ENCODE measurements at places on chromosomes 4 and X.
A peak's percentile ranks its signal among the peaks of the same experiment; 100 is the strongest.

GRCh38 chr4:7750523-7750922, 189.1 kb downstream of the AFAP1 start:
- no peak for DNase-seq

GRCh38 chr4:110372485-110372884, 103.5 kb upstream of the ENPEP start:
- no peak for DNase-seq

DNA sequence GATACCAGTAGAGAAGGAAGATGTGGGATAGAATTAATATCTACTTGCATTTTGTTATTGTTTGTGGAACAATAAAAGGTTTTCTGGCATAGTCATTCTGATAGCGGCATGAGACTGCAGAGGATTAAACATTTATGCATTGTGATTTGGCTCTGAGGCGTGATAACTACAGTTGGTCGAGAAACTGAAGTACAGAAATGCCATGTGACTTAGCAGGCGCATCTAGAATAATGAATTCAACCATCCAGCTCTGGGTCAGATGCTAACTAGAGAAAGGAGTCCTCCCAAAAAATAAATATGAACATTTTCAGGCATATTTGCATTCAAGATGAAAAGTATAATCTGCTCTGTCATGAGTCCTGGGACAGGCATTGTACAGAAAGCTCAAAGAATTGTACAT, 62.8 kb downstream of the CCSER1 start:
- DNase-seq, result no peak

- DNase-seq, result peak; percentile 91
Observed at GRCh38 chrX:15493118-15493962, at the start of gene PIR. PIR (minus strand) TSS chrX:15493333; CDS start chrX:15491257, 2,076 bp downstream.

GRCh38 chrX:106612393-106612763, 600 bp downstream of the RADX start:
- no peak for DNase-seq

DNA sequence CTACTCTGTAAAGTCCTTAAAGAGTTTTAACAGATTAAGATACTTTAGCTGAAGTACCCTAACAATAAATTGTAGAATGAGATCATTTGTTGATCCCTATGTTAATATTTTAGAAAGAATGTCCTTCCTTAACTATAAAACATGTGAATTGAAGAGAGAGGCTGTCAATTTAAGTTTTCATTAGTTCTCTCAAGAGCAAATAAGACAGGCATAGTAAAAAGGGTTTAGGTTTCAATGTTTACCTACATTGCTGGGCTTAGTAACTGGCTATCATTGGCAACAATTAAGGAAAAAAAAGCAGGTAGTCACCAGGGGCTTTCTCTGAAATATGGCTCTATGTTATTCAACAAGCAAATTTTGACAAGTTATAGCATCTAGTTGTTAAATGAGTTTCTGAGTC, 91.5 kb downstream of the ATRX start:
- DNase-seq, result no peak

DNA sequence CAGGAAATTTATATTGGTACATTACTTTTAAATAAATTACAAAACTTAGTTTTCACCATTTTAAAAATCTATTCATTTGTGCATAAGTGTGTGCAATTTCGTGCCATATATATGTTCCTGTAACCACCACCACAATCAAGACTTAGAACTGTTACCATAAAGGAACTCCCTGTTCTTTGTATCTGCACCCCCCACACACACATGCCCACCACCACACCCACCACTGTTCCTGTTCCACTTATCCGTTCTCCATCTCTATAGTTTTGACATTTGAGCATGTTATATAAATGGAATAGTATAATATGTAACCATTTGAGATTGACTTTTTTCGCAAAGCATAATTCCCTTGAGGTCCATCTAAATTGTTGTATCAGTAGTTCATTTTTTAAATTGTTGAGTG, 73.7 kb downstream of the TAF1 start:
- no peak for DNase-seq

DNA sequence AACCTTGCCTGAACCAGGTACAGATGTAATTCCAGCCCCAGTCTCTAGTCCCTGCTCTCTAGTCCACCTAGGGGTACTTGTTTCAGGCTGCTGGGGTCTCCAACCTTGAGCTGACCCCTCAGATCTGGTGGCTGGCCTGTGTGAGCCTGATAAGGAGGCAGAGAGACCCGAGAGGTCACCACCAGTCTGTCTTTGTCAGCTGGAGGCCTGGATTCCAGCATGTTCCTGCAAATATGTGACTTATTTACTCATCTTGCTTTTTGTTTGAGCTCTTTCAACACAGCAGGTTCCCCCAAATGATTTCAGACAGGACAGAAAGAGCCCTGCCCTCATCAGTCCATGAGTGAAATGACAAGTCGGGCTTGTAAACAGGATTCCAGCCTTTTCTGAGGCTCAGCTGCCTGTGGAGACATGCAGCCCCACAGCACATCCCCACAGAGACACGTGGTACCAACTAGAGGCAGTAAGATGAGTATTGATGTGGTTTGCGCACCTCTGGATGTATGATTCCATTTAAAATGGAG, 37.5 kb upstream of the STK26 start:
- no peak for DNase-seq

GRCh38 chrX:123487236-123487635, 245.6 kb downstream of the THOC2 start:
- DNase-seq, result no peak

DNA sequence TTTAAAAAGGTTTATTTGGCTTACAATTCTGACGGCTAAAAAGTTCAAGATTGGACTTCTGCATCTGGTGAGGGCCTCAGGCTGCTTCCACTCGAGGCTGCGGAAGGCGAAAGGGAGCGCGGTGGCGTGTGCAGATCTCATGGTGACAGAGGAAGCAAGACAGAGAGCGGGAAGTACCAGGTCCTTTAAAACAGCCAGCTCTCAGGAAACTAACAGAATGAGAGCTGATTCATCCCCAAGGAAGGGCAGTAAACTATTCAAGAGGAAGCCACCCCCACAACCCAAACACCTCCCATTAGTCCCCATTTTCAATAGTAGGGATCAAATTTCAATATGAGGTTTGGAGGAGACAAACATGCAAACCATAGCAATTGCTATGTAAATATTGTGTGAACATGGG, 2144.2 kb upstream of the AGA start:
- DNase-seq, result no peak

DNA sequence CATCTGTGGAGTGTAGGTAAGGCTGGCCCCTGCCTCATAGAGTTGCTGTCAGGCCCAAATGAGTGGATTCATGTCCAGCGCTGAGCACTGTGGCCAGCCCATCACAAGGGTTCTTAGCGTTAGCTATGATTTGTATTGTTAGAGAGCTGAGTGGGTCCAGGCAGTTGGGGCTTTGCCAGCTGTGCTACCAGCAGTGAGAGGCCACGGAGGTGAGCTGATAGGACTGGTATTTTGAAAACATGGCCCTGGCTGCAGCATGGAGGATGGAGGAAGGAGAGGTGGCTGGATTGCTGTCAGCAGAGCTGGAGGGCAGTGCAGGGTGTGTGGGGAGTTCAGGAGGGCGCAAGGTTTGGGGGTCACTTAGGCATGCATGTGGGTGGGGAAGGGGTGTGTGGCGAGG, 69.8 kb downstream of the PSAPL1 start:
- DNase-seq, result no peak

DNA sequence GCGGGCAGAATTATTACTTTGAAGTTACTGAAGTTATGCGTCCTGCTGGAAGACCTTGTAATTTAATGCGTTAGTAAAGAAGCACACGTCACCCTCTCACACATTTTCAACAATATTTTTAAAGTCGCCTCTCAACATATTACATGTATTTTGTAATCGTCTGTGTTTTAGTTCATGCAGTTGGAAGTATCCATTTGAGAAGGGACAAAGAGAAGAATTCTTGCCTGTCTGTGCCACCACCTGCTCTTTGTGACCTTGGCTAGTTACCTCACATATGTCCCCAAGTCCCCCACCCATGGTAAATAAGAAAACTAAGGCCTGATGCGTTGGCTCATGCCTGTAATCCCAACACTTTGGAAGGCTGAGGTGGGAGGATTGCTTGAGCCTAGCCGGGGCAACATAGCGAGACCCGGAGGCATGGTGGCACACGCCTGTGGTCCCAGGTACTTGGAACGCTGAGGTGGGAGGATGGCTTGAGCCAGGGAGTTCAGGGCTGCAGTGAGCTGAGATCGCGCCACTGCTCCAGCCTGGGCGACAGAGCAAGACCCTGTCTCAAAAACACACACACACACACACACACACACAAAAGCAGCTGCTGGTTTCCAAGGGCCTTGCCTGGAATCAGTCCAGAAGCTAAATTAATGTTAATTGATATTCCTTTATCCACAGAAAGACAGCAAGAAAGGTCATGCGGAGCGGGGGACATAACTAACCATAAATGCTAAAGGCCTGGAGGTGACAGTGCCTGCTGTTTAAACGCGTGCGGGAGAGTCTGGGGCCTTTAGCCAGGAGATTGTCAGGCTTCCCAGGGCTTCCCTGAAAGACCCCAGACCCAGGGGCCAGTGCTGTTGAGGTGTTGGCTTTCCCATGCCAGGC, 811 bp downstream of the TMEM187 start:
- no peak for DNase-seq

- no peak for DNase-seq
Observed at GRCh38 chr4:1285790-1286553, 3.7 kb upstream of the MAEA start.
